Activated CD4-positive, alpha-beta T cell treated with anti-CD3 and anti-CD28 coated beads, Interleukin-2, amount 50 U/mL, for 48 hours (primary cell): ENCODE measurements at places on chromosomes 3 and 15.

GRCh38 chr3:3086239-3086638, 23.9 kb downstream of the IL5RA start:
- DNase-seq: no peak

DNA sequence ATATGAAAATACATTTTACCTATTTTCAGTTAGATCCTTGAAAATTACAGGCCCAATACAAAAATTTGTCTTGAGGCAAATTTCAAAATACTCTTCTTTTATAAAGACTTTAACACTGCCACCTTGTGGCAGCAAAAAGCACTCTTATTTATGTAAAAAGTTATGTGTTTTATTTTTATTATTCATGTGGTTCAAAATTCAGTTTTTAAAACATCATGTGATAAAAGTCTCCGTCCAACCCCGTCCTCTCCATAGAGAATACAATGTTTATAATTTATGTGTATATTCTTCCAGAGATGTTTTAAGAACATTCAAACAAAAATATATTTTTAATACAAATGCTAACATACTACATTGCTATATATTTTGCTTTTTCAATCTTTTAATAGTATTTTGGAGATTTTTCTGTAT, 36.9 kb upstream of the TRIM59 start:
- DNase-seq: no peak

DNA sequence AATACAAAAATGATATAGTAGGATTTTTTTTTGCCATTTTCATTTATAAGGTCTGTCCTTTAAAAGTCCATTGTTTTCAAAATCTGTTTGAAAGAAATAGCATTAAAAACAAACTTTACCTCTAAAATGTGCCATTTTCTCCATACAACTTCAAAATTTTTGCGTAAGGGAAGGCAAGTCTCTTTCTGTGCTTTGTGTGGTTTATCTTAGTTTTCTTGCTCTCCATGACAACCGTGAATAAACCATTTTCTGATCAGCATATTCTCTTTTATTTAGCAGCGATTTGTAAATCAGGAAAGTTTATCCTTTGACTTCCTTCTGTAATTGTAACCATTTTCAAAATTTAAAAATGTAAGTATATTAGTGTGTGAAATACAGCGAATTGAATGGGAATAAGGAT, 147.9 kb upstream of the CGNL1 start:
- no peak for DNase-seq

- no peak for DNase-seq
Measured at GRCh38 chr3:138782755-138783154, 52.0 kb downstream of the PIK3CB start.

GRCh38 chr15:48442011-48442410, 110.8 kb downstream of the DUT start:
- DNase-seq: no peak

DNA sequence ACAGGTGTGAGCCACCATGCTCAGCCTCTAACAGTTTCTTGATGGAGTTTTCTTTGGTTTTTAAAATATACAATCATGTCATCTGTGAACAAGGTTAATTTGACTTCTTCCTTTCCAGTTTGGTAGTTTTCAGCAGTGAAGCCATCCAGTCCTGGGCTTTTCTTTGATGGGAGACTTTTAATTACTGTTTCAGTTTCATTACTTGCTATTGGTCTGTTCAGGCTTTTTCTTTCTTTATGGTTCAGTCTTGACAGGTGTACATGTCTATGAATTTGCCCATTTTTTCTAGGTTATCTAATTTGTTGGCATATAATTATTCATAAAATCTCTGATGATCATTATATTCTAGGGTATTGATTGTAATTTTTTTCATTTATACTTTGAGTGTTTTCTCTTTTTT, 36.8 kb downstream of the PFN2 start:
- DNase-seq: no peak

- DNase-seq: no peak
Measured at GRCh38 chr15:58985443-58985842, 2.0 kb upstream of the RNF111 start.

DNA sequence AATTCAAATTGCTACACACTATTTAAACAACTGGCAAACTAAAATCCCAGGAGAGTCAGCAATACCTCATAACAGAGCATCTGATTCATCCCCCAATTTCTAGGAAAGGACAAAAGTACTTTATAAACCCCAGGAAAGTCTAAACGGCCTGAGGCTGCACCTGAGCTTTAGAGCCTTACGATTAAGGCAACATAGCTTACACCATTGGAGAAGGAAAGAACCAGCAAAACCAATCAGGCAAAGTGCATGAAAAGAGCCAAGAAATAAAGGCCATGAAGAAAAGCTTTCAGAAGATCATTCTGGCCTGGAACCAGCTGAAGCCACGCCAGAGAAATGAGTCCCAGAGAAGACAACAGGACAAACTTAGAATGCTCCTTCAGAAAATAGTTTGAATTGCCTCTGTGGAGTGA, 48.1 kb downstream of the PTPN9 start:
- no peak for DNase-seq

DNA sequence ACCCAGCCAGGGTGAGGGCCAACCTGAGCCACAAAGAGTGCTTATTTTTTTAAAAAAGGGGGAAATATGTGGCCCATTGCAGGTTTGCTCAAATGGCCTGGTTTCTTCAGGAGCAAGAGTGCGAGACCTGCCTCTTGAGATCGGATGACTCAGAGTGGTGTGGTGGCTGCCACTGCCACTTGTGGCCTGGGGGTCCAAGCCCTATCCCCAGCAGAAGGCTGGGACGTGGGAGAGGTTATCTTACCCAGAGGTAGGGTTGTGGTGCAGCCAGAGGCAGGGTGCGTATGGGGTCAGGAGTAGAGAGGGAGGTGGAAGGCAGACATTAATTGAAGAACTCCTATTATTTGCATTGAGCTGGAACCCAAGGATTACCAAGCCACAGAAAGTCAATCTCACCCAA, 83.2 kb upstream of the SMAD3 start:
- no peak for DNase-seq

GRCh38 chr3:182605882-182606611, 187.3 kb upstream of the ATP11B start:
- no peak for DNase-seq

DNA sequence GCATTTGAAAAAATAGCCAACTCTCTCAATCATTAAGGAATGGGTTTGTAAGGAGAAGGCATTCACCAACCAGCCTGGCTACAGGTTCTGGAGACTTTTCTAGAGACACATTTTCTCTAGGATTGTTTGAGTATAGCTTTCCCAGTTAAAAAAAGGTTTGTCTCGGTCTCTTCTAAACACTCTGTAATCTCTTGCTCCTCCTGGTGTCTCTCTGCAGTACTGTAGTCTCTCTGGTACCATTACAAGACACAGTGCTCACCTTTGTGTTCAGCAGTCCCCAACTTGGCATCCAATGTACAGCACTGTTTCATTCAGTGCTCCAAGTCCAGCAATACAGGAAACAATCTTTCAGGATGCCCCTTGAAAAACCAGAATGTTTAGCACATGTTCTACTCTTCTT, 534.4 kb downstream of the ZNF385D start:
- DNase-seq: no peak

DNA sequence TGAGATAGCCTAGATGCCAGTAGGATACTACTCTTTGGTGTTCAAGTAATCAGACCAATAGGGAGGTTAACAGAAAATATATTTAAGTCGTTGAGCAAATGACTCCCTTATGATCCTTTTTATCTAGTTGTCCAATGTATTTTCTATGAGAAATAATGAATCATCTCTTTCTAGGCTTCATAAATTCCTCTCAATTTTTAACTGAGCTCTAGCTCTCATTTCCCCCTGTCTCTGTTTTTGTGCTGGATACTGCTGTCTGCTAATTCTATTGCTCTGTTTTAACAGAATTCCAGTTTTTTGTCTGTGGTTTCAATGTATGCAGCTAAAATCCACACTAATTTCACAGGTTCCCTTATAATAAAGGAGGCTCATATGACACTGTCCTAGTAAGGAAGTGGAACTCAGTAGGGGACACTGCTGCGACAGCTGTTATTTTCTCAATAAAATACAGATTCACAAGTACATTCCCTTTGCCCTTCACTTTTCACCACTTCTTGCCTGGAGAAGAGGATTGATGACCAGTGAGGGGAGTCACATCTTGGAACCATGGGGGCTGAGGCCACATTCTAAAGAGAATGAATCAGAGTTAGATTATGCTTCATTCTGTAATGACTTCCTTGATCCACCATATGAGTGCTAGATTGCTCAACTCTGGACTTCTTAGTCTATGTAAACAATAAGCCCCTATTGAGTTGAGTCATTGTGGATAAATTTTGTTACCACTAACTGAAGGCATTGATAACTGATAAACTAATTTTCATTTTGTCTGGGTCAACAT, 558.7 kb upstream of the KCNMB2 start:
- no peak for DNase-seq

- no peak for DNase-seq
Measured at GRCh38 chr3:177447938-177448337, 250.7 kb upstream of the TBL1XR1 start.

DNA sequence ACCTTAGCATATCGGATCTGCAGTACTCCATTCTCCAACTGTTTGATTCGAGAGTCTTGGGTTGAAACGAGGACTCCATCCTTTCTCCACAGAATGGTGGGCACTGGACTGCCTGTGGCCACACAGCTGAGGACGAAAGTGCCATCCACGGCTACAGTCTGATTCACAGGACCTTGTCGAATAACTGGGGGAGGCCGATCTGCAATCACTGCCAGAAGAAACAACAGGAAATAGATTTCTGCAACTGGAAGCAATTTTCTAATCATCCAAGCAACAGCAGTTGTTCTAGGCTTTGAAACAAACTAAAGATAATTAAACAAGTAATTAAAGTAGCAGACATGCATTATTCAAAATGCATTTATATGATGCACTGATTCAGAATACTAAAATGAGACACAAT, 1097.7 kb downstream of the ROBO1 start:
- DNase-seq: no peak

GRCh38 chr3:124886168-124887056, 753 bp downstream of the ITGB5 start:
- peak; percentile 34 for DNase-seq

GRCh38 chr3:138935863-138936740, 10.8 kb downstream of the FOXL2 start:
- DNase-seq: peak; percentile 81

GRCh38 chr15:66284271-66284670, 9.1 kb upstream of the DIS3L start:
- no peak for DNase-seq

GRCh38 chr3:147906285-147906684, 497.1 kb downstream of the ZIC1 start:
- no peak for DNase-seq

- no peak for DNase-seq
Measured at GRCh38 chr3:148737104-148737530, 39.4 kb downstream of the AGTR1 start.

- no peak for DNase-seq
Measured at GRCh38 chr3:122678506-122678905, 2.1 kb upstream of the PARP14 start.

DNA sequence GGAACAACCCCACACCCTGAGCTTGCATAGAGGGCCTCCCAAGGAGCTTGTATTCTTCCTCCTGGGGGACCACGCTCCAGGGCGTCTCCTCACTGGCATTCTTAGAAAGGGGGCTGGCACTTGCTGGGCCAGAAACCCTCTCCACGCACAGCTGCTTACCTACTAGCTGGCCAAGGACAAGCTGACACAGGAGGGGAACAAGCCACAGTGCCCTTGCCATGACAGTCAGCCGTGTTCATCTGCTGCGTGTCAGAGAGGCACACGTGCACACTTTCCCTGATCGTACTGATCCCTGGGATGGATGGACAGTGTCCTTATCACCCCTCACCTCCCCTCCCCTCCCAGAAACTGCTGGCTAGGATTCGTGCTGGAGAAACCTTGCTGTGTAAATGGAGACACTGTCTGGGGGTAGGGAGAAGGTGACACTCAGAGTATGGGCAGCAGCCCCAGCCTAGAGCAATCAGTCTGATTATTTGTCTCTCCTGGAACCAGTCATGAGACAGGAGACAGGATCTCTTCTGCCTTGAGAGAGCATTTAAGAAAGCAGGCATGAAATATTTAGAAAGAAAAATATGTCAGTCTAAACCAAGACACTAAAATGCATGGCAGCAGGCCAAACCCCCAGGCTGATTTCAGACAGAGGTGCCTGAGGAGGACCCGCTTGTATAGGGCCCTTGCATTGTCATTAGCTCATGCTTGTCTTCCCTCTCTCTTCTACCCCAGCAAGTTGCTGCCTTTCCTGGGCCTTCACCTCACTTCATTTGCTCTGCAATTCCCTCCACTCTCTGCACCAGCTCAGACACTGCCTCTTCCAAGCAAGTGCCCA, 311.8 kb upstream of the TRIM42 start:
- no peak for DNase-seq

- DNase-seq: no peak
Measured at GRCh38 chr3:14248849-14249523, 70.4 kb downstream of the LSM3 start.

- no peak for DNase-seq
Measured at GRCh38 chr15:51550841-51551240, 71.7 kb downstream of the DMXL2 start.

GRCh38 chr3:120926146-120926545, 18.1 kb downstream of the STXBP5L start:
- DNase-seq: no peak

GRCh38 chr3:114418724-114419543, 125.1 kb downstream of the TIGIT start:
- DNase-seq: no peak

DNA sequence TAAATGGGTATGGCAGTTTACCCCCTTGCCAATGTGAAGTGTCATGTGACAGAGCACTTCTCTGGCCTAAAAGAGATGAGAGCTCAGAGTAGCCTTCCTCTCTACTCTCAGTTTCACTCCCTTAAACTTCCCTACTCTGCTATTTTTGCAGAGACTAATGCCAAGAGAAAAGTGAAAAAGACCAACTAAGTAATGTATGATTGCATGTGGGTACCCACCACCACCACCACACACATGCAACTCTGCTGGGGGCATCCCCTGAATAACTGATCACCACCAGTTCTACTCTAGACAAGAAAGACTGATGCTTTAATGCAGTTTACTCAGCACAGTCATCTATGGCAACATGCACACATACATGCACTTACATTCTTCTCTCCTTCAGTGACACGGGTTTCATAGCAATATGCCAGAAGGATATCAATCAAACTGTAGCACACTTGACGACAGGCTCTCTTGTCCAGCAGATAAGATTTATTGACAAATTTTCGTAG, 31.3 kb downstream of the SHQ1 start:
- peak; percentile 15 for DNase-seq

GRCh38 chr3:192186498-192186897, 540.8 kb downstream of the FGF12 start:
- DNase-seq: no peak

DNA sequence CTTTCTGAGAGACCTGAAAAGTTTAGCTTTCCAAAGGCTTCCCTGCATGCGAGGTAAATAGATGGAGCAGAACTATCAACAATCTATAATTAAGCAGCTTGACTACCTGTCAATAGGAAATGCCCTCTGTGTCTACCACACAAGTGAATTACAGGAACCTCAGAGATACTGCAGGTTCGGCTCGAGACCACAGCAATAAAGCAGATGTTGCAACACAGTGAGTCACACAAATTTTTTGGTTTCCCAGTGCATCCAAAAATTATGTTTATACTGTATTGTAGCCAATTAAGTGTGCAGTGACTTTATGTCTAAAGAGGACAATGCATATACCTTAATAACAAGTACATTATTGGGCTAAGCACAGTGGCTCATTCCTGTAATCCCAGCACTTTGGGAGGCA, 252.0 kb downstream of the UBE2E2 start:
- no peak for DNase-seq

GRCh38 chr15:45539680-45540079, 17.1 kb upstream of the SLC30A4 start:
- DNase-seq: no peak

GRCh38 chr3:105174017-105174615, 192.6 kb upstream of the ALCAM start:
- no peak for DNase-seq
